ENCODE measurements at places on chromosomes 1 and 21. TPM values are rescaled to one million over a fixed set of nuclear protein-coding genes. Genes with fewer than 3 reads are reported as not detected.

DNA sequence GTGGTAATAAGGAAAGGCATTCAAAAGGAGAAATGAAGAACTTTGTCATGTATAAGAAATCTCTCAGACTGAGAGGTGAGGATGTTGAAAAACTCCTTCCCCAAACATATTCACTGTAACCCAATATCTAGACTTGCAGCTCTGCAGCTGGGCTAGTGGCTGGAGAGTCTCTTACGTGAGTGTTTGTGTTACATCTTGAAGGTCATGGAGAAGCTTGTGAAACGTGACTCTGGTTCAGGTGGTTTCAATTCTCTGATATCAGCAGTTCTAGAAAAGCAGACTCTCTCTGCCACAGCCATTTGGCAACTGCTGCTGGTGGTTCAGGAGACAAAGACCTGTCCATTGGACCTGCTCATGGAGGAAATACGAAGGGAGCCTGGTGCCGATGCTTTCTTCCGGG lies 55.0 kb upstream of the EPHA8 start:
- DNase-seq, result no peak

DNA sequence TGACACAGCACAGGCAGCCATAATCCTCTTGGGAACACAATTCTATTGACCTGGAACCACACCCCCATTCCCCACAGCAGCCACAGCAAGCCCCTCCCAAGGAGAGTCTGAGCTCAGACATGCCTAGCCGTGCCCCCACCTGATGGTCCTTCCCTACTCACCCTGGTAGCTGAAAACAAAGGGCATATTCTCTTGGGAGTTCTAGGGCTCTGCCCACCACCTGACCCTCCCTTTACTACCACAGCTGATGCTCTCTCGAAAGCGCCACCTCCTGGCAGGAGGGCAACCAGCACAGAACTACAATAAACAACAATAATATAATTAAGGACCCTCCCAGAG lies 184.8 kb upstream of the COA6 start:
- DNase-seq, result peak; percentile 26

- DNase-seq, result no peak
Observed at GRCh38 chr1:234987415-234988154, 141.1 kb downstream of the TOMM20 start.

- no peak for DNase-seq
Observed at GRCh38 chr1:168375566-168376300, 95.1 kb downstream of the TBX19 start.

GRCh38 chr1:209256766-209257350 lies 326.7 kb upstream of the CAMK1G start:
- no peak for DNase-seq

DNA sequence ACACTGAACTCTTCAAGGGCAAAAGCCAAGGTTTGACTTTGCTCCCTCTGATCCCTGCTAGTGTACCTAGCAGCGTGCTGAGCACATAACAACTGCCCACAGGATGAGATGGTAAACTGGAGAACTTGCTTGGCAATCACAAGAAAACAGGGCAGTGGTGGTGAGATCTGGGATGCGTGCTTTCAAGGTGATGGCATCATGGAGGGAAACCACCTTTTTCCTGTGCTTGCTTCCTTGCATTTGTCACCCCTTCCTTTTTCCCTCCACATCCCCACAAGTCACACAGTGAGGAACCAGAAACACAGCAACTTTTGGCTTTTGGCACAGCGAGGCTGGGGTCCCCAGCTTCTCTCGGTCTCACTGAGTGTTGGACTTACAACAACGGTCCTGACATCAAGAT lies 31.4 kb upstream of the BECN2 start:
- no peak for DNase-seq

The KCND3 gene
- total RNA-seq, result not detected

The ELAPOR1 gene
- total RNA-seq, result 5.0 TPM

DNA sequence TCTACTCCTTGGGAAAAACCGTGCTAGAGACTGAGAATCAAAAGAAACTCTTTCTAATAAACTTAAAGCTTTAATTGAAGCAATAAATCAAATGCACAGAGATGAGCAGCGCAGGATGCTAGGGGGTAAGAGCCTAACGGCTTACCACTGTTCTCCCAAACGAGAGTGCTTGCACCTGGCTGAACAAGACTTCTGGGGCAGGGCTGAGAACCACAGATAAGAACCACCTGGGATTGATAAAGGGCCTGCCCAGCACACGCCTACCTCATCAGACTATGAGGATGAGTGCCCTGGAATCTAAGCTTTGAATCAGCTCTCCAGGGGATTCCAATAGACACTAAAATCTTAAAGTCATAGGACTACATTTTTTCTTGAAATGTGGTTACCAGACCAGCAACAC lies 43.3 kb downstream of the KRTAP19-8 start:
- no peak for DNase-seq

The CNIH3 gene
- 1.4 TPM for total RNA-seq

- no peak for DNase-seq
Observed at GRCh38 chr1:19862944-19863343, 19.3 kb upstream of the OTUD3 start.

DNA sequence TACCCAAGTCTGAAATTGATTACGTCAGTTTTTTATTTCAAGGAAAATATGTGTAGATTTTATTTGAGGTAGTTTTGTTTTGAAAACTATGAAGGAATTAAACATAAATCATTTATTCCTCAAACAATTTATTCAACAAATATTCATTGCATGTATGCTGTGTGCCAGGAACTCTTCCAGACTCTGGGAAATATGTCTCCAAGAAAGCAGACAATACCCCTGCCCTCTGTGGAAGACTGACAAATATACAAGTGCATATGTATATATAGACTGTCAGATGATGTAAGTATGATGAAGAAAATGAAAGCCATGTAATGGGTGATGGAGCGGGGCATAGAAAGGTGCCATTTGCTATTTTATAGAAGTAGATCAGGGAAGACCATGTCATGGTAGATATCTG lies 889.5 kb downstream of the USP25 start:
- no peak for DNase-seq

GRCh38 chr1:6600410-6601048 lies 2.1 kb downstream of the KLHL21 start:
- no peak for DNase-seq

The CRNN gene
- not detected for total RNA-seq

- no peak for DNase-seq
Observed at GRCh38 chr21:35559829-35560225, 500.5 kb downstream of the SETD4 start.

- DNase-seq, result no peak
Observed at GRCh38 chr21:38267136-38267755, 10.5 kb downstream of the KCNJ15 start.

- DNase-seq, result no peak
Observed at GRCh38 chr1:5956022-5956830, 36.0 kb downstream of the NPHP4 start.

- DNase-seq, result no peak
Observed at GRCh38 chr1:204944662-204945061, 74.0 kb downstream of the NFASC start.

GRCh38 chr1:70075761-70076160 lies 129.6 kb downstream of the LRRC40 start:
- no peak for DNase-seq

The PKLR gene
- total RNA-seq, result not detected

GRCh38 chr1:46687093-46687659 lies 15.5 kb downstream of the TEX38 start:
- no peak for DNase-seq

DNA sequence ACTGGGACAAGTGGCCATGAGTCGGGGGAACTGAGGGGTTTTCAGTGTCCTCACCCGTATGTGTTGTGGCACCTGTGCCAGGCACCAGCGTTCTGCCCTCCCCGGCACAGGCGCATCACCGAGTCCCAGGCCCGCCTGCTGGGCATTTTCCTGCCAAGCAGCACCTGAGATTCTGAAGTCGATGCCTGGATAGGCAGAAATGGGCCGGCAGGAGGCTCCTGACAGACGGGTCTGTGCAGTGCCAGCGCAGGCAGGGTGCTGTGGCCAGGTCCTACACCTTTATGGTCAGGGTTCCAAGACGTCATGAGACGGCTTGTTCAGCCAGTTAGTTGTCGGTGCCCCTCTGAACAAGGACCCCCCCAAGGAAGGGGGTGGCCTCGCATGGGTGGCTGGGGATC lies 10.6 kb downstream of the FAAP20 start:
- no peak for DNase-seq

DNA sequence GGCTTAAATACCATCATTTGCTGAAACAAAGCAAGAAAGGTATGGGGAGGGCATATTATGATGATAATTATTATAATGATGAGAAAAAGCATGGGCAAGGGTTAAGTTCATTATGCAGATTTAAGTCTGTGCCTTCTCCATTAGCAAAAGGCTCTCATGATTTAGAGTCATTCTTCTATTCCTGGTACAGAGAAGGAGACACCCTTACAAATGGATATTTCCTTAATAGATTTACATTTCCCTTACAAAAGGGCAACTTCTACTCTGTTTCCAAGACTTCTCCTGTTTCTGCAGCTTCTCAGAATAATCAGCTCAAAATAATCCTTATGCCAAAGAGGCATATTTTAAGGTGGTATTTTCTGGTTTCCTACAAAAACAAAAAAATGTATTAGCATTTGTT lies 121.1 kb upstream of the CAMK1G start:
- no peak for DNase-seq

DNA sequence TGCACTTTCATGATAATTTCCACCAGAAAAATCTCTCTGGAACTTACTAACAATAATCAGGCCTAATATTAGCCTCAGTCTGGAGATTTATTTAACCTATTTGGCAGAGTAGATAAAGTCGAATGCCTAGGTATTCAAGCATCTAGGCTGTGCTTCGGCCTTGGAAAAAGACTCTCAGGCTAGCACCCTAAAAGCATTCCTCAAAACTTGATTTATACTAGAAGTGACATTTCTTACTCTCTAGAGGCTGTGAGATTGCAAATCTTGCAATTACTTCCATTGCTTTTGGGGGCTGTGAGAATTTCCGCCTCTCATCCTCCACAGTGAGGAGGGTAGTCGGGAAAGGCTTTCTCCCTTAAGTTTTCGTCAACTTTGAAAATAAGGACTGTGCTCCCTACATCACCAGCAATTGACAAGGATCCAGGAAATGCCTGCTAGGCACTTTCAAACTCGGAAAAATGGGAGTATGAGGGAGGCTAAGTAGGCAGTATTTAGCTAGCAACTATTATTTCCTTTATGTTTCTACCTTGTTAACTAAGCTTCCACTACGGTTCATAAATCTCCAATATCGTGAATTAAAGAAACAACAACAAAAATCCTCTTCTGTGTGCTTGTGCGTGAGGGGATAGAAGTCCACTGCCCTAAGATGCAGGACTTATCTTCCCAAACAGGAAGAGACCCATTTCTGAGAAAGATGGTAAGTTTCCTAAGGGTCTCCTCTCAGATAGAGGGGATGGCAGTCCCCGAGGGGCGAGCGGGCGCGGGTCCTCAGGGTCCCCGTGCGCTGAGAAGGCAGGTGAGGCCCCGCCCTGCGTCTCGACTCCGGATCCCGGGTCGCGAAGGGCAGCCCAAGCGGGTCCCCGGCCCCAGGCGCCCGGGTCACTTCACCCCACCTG lies 1.1 kb upstream of the LMO4 start:
- DNase-seq, result no peak

The ODF2L gene
- total RNA-seq, result 71.3 TPM

- DNase-seq, result no peak
Observed at GRCh38 chr21:36124395-36124794, 10.5 kb upstream of the CBR3 start.

DNA sequence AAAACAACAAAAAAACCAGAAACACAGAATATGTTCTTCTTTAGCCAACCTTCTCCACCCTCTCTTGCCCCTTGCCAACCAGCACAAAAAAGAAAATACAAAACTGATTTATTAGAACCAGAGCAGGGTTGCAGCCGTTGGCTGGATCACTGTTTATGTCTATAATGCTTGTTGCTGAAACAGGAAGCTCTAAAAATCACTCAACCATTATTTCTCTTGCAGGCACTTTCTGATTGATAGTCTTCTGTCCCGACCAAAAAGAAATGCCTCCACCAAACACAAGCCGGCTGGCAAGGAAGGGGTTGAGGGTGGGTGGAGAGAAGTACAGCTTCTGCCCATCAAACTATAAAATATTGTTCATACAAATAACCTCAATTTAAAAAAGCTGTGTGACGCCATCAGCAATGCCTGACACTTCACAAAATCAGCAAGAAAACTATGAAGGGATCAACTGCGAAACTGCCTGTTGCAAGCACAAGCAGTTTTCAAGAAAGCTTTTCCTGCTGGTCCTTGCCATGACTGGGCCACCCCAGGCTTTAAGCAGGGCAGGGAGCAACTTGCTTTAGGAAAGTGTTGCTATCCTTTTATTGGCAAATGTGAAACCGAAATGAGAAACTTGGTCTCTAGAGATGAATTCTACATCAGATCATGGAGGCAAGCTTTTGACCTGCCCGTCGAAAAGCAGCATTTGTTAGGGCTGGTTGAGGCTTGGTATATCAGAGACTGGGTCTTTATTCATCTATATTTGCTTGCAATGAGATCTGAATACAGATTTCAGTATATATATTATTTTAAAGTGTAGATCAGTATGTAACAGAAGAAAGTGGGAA lies 174.2 kb downstream of the RUNX1 start:
- DNase-seq, result no peak

The PRAMEF26 gene
- not detected for total RNA-seq

The HJV gene
- not detected for total RNA-seq

DNA sequence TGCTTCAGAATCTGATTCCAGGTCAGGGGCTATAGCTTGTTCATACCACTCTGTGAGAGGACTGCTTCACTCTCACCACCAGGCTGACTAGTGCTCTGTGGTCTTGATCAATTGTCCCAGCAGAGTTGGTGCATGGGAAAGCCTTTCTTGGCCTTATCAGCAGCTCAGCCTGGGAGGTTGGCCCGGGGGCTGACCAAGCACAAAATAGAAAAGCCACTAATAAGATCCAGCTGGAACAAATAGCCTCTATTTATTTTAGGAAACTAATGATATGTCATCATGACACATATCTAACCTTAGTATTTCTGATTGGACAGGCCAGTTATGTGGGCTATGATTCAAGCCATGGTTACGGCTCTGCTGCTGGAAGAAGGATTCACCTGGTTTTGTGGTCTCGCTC lies 134.2 kb downstream of the GDAP2 start:
- no peak for DNase-seq

DNA sequence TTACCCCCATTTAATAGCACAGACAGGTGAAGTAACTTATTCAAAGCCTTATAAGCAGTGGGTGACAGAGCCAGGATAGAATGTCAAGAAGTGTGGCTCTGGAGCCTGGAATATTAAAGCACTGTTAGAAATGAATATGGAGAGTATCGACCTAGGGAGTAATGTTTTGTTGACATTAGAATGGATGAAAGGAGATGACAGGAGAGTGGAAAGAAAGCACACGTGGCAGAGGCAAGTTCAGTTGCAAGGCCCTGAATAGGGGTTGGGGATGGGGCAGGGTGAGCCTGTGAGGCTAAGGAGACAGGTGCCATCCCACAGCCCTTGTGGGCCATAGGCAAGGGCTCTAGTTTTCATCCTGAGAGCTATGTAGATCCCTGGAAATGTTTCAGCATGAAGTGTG lies 125.5 kb upstream of the PLXNA2 start:
- no peak for DNase-seq

GRCh38 chr1:228803421-228803820 lies 68.1 kb downstream of the RHOU start:
- DNase-seq, result no peak

All from activated CD4-positive, alpha-beta memory T cell treated with anti-CD3 and anti-CD28 coated beads, Interleukin-2, amount 10 ng/mL, durations not matched to agents 7 days and 5 days (primary cell).